Erythroblast (primary cell): ENCODE measurements at places on chromosomes 3 and 15.

DNA sequence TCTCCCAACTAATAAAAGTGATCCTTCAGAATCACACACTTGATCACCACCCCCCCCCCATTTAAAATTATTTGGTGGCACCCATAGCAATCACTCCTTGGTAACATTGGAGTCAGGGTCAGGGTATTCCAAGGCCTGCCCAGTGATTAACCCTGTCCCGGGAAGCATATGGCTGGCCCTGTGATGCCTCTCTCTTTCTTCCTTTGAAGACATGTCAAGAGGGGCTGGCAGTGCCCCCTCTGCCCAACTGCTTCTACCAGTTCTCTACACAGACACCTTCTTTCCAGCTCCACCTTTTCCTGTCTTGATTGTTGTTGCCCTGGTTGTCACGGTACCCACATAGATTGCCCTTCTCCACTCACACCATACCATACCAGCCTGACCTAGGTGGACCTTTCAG is 30.9 kb upstream of the MANF start:
- no peak for DNase-seq

DNA sequence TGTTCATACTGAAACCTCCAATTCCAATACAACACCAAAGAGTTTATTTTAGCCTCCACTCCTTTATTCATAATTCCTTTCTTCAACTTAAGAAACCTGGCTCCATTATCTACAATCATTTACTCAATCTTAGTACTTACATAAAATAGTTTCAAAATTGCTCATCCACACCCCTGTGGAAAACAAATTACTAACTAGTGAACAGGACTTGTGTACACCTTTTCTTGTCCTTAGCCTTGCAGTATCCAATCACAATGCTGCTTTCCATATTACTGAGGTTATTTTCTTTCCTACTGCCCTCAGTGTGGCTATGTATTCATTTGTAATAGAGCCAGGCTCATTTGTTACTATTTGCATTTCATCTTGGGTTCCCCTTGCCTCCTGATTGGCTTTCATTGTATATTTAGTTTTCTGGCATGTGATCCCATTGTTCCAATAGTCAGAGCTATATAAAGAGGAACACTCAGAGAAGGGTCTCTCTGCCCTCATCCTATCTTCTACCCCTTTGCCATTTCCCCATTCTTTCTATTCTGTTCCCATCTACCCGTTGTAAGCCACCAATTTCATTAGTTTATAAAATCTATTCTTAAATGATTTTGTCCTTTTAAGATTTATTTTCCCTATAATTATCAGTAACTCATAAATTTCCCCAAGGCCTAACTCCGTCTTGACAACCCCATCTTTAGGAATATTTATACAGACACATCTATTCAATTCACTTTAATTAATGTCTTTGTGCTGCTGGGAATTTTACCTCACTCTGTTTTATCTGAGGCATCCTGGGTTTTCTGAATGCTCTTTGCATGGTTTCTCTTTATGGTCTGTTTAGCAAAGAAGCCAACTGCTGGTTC is 67.9 kb upstream of the RBP1 start:
- no peak for DNase-seq

- DNase-seq: no peak
Measured at GRCh38 chr3:52842424-52842823, 7.6 kb upstream of the MUSTN1 start.

DNA sequence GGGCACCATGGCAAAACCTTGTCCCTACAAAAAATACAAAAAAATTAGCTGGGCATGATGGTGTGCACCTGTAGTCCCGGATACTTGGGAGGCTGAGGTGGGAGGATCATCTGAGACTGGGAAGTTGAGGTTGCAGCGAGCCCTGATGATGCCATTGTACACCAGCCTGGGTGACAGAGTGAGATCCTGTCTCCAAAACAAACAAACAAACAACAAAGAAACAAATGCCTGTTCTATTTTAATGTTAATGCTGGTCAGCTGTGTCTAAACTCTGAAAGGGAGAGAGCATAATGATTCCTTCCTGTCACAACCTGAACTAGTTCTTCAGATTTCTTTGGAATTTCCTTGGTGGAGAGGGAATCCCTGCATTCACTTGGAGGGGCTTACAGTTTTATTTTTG is 413.0 kb upstream of the TBL1XR1 start:
- no peak for DNase-seq

DNA sequence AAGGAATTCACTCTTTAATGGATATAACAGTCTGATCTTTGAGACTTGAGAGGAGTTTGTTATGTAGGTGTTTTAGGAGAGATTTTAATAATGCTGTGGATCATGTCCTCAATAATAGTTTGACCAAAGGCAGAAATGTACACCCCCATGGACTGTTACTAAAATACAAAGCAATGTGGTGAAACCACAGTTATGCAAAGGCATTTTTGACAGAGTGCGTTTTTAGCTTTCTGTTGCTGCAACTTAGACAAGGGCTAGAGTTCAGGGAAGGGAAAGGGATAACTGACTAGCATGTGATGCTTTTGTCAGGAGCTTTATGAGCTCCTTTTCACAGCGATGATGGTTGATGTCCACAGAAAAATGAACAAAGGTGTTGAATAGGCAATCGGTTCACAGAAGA is 3.6 kb upstream of the STARD5 start:
- DNase-seq: no peak

GRCh38 chr3:127101411-127102187 is 91.3 kb upstream of the PRR23E start:
- DNase-seq: no peak

GRCh38 chr15:48794697-48795134 is 16.2 kb downstream of the CEP152 start:
- peak; percentile 19 for DNase-seq

GRCh38 chr15:64232400-64232799 is 69.6 kb upstream of the PPIB start:
- peak; percentile 59 for DNase-seq

DNA sequence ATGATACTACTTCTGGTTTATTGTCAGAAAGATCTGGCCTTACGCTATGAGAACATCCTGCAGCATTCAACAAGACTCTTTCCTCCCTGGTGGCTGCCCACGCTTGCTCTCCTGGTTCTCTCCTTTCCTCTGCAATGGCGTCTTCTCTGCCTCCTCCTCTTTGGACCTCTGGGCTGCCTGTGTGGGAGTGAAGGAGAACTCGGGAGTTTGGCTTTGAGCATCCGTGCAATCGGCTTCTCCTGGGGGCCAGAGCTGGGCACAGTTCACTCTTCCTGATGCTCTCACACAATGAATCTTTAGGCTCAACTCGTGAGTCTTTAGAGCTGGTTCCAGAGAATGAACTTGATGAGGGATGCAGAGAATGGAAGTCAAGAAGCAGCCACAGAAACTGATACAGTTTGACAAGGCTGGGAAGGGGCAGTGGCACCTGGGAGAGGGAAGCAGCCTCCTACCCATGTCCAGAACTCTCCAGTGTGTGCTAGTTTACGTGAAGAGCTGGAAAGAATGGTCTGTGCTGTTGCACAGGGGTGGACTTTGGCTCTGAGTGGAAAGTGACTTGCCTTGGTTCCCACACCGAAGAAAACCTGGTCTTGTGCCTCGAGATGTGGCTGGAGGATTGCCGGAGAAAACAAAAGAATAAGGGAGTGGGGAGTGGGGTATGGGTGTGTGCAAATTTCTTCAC is 37.9 kb downstream of the RPLP1 start:
- no peak for DNase-seq
